Effector CD8-positive, alpha-beta T cell (primary cell): ENCODE measurements at places on chromosomes 2 and 18.

- DNase-seq, result no peak
Observed at GRCh38 chr2:121386707-121387106, 101.7 kb upstream of the TFCP2L1 start.

- no peak for DNase-seq
Observed at GRCh38 chr2:147468349-147468748, 376.5 kb upstream of the ACVR2A start.

DNA sequence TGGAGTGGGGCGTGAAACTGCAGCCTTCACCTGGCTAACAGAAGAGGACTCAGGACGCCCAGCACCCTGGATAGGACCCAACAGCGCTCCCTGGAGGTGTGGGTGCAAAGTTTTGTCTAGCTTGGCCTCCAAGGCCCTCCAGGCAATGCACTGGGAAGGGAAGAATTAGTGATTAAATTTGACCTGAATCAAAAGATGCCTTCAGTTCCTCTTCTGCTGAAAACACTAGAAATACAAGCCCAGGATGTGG, 779 bp upstream of the TRIB2 start:
- DNase-seq, result peak; percentile 70

DNA sequence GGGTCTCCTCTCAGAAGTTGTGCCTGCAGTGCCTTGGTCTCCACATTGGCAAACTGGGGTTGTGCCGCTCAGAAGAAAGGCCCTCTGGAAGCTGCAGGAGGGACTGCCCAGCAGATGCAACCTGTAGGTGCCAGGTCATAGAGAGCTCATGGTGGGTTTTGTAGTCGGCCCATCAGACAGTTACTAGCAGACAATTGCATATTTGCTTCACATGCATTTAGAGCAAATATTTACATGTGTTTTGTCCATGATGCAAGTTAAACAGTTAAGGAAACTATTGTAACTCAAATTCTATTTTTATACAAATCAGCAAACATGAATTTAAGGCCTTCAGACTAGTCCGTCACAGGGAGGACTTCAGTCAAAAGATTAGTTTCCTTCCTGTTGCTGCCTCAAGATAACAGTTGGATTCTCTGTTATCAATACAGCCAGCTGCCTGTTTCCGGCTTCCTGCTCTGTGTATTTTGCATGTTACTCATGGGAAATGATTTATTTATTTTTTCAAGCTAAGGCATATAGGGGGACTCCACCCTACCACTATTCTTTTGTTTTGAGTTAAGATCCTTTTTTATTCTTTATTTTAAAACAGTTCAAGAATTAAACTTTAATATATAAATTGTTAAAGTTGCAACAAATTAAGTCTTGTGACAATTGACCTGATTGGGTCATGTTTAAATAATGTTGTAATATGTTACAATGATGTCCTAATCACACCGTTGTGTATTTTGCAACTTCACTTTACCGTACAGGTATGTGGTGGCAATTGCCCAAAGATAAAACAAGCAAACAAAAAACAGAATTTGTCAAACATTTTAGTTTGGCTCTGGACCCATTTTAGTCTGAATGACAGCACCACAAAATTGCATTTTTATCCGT, 133.5 kb downstream of the SPTBN1 start:
- peak; percentile 11 for DNase-seq

DNA sequence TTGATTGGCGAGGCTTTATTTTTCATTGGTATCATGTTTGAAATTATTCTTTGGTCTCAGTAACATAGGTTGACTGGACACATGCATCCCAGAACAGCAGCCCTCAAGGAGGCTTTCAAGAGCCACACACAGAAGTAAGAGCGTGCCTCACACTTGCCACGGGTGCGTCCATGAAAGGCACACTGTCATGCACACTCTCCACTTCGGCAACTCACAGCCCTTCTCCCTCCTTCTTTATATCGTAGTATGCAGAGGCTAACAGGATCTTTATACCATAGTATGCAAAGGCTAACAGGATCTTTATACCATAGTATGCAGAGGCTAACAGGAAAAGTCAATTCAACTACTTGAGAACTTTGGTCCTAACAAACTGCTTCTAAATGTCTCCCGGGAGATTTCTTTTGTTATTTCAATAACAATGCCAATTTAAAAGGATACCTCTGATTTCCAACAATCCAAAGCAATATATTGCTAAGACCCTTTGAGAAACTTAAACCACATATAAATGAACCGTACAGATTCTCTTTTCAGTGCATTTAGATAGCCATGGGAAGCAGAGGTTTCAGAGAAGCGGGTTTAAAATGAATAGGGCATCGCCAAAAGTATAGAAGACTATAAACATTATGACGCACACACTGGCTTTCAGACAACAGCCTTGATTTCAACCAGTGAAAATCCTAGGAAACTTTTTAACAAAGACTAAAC, 26.5 kb upstream of the ZNF516 start:
- DNase-seq, result no peak
